ENCODE measurements at places on chromosomes 12 and 14.

- H3K4me1 ChIP-seq: no peaks in the 10 kb centered on the region
- H3K27me3 ChIP-seq: no peaks in the 10 kb centered on the region
- H3K27ac ChIP-seq: no peak overlapping the region
- no peaks in the 10 kb centered on the region for H3K36me3 ChIP-seq
- DNase-seq: no peak
These were observed 405.8 kb downstream of the ATP23 start for GRCh38 chr12:58347188-58347587.

- no peak overlapping the region for H3K4me3 ChIP-seq
- no peaks in the 10 kb centered on the region for H3K27me3 ChIP-seq
- H3K27ac ChIP-seq: no peak overlapping the region
These were observed 28.7 kb downstream of the NKX2-8 start for GRCh38 chr14:36553656-36554260.

DNA sequence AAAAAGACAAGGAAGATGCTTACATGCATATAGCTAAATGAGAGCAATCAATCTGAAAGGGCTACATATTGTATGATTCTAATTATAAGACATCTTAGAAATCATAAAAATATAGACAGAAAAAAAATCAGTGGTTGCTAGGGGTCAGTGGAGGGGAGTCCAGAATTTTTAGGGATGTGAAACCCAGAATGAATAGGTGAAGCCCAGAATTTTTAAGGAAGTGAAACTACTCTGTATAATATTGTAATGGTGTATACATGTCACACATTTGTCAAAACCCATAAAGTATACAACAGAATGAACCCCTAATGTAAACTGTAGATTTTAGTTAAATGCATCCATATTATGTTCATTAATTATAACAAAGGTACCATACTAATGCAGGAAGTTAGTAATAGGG lies 713.2 kb downstream of the FLRT2 start:
- no peaks in the 10 kb centered on the region for H3K4me1 ChIP-seq
- no peaks in the 10 kb centered on the region for H3K27me3 ChIP-seq
- no peak overlapping the region for H3K4me3 ChIP-seq
- no peaks in the 10 kb centered on the region for H3K36me3 ChIP-seq

DNA sequence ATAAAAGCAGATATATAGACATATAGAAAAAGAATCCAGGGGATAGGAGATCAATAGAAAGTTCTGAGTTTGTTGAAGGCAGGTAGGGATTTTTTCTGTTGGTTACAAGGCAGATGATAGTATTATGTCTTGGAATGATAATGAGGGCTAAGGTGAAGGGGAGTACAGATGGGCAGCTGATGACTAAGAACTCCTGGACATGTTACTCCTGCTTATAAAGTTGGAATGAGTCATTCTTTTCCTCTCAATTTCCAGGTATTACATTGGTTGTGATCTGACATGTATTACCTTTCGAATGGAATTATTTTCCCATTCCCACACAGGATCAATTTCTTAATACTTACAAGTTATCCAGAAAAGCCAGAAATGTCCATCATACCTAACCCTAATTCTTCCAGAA lies 545.2 kb upstream of the MGAT4C start:
- no peak overlapping the region for H3K4me3 ChIP-seq
- DNase-seq: no peak
- no peak overlapping the region for H3K27ac ChIP-seq
- H3K4me1 ChIP-seq: no peaks in the 10 kb centered on the region

GRCh38 chr12:12081836-12082497 lies 11.2 kb downstream of the BCL2L14 start:
- H3K27ac ChIP-seq: no peak overlapping the region
- no peaks in the 10 kb centered on the region for H3K4me1 ChIP-seq
- no peak for DNase-seq
- H3K27me3 ChIP-seq: no peaks in the 10 kb centered on the region
- no peaks in the 10 kb centered on the region for H3K36me3 ChIP-seq

DNA sequence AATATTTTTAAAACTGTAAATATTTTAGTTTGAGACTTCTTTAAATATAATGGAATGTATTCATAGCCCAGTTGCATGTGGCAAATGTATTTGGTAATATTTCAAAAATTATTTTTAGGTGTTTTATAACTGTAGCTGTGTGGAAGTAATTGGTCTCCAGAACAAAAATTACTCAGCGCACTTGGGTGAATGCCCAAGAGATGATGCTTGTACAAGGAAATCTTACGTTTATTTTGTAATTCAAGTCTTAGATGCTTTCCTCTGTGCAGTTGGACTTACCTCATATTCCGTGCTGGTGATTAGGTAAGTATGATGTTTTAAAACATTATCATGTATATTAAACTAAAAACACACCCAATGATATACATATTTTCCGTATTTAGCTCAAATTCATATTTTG lies 76.7 kb upstream of the SLCO1B1 start:
- H3K36me3 ChIP-seq: no peaks in the 10 kb centered on the region
- no peak for DNase-seq
- no peaks in the 10 kb centered on the region for H3K27me3 ChIP-seq
- no peaks in the 10 kb centered on the region for H3K4me1 ChIP-seq

- DNase-seq: no peak
- H3K36me3 ChIP-seq: no peaks in the 10 kb centered on the region
- H3K27me3 ChIP-seq: no peaks in the 10 kb centered on the region
- no peak overlapping the region for H3K4me3 ChIP-seq
- no peak overlapping the region for H3K27ac ChIP-seq
These were observed 487.8 kb downstream of the KCNH5 start for GRCh38 chr14:62557416-62557815.

GRCh38 chr12:66194122-66194521 lies 5.1 kb downstream of the IRAK3 start:
- H3K36me3 ChIP-seq: no peaks in the 10 kb centered on the region
- DNase-seq: no peak
- H3K4me1 ChIP-seq: no peaks in the 10 kb centered on the region
- peaks cover 10% of the 10 kb centered on the region for H3K27me3 ChIP-seq
- no peak overlapping the region for H3K27ac ChIP-seq

DNA sequence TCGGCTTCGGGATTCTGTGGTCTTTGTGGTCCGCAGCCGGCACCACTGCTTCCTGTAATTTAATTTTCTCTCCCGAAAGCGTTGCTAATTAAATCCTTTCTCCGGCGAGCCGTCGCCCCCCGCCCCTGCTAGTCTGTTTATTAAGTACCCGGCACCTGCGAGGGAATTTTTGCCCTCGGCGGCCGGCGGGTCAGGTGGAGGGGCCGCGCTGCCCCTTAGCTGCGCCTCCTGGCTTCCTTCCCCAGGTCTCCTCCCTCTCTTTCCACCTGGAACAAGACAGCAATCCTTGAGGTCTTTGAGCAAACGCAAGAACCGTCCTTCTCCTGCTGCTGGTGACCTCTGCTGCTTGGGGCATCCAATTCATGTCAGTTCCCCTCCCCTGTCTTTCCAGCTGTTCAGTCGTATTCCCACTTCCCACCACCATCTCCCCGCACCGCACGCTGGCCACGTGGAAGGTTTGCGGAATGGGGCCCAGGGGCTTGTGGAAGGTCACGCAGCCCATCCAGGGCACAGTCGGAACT lies 16.2 kb downstream of the ZDHHC22 start:
- no peaks in the 10 kb centered on the region for H3K36me3 ChIP-seq
- H3K4me3 ChIP-seq: no peak overlapping the region
- H3K27me3 ChIP-seq: peaks cover 19% of the 10 kb centered on the region
- no peak for DNase-seq
- peaks cover 39% of the 10 kb centered on the region for H3K4me1 ChIP-seq

- no peaks in the 10 kb centered on the region for H3K36me3 ChIP-seq
- peaks cover 11% of the 10 kb centered on the region for H3K4me1 ChIP-seq
- H3K27ac ChIP-seq: no peak overlapping the region
- no peaks in the 10 kb centered on the region for H3K27me3 ChIP-seq
These were observed 96.6 kb downstream of the SYT1 start for GRCh38 chr12:78961171-78961570.

DNA sequence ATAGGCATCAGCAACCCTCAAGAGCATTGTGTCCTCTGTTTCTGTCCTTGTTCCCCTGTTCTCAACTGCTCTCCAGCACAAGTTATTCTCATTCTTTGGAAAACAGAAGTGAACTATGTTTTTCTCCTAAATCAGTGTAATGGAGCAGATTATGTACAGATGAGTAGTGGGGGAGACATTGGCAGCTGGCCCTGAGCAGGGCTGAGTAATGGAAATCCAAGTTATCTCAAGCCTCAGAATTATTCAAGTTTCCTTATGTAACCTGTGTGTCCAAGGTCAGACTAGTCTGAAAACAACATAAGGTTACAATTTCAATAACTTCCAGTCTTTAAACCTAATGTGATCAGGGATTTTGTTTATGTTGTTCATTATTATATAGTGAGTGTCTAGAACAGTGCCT lies 116.1 kb upstream of the FUT8 start:
- H3K27me3 ChIP-seq: no peaks in the 10 kb centered on the region
- DNase-seq: no peak
- H3K4me3 ChIP-seq: no peak overlapping the region
- peaks cover 3% of the 10 kb centered on the region for H3K4me1 ChIP-seq
- H3K36me3 ChIP-seq: no peaks in the 10 kb centered on the region

GRCh38 chr14:61678975-61679374 lies 16.3 kb upstream of the HIF1A start:
- DNase-seq: no peak
- H3K27ac ChIP-seq: no peak overlapping the region
- H3K4me1 ChIP-seq: peaks cover 4% of the 10 kb centered on the region
- H3K27me3 ChIP-seq: no peaks in the 10 kb centered on the region
- H3K4me3 ChIP-seq: no peak overlapping the region

DNA sequence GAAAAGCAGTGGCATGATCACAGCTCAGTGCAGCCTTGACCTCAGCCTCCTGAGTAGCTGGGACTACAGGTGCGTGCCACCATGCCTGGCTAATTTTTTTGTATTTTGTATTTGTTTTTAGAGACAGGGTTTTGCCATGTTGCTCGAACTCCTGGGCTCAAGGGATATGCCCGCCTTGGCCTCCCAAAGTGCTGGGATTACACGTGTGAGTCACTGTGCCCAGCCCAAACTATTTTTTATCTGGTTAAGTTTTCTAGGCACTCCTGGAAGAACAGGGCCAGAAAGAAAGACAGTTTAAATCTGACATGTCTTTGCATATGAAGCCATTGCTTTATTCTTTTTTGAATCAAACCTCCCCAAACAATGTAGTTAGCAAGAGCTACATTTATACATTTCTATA lies 27.5 kb upstream of the PTGR2 start:
- no peak overlapping the region for H3K4me3 ChIP-seq
- H3K36me3 ChIP-seq: no peaks in the 10 kb centered on the region
- no peak overlapping the region for H3K27ac ChIP-seq
- H3K27me3 ChIP-seq: no peaks in the 10 kb centered on the region
- DNase-seq: no peak

DNA sequence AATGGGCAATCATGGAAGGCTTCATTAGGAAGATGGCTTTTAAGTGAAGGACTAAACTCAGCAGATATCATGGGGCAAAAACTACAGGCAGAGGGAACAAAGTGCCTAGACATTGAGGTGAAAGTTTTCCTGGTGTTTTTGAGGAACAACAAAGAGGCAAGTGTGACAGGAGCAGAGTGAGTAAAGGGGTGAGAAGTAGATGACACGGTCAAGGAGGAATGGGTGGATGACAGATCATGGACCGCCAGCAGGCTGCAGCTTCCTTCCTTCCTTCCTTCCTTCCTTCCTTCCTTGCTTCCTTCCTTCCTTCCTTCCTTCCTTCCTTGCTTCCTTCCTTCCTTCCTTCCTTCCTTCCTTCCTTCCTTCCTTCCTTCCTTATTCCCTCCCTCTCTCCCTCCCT lies 108.3 kb downstream of the TRHDE start:
- no peaks in the 10 kb centered on the region for H3K36me3 ChIP-seq
- no peak for DNase-seq
- H3K27me3 ChIP-seq: no peaks in the 10 kb centered on the region
- H3K27ac ChIP-seq: no peak overlapping the region

- H3K4me1 ChIP-seq: peaks cover 7% of the 10 kb centered on the region
- H3K4me3 ChIP-seq: no peak overlapping the region
- no peak overlapping the region for H3K27ac ChIP-seq
These were observed 96.1 kb downstream of the SCN8A start for GRCh38 chr12:51687177-51687576.

DNA sequence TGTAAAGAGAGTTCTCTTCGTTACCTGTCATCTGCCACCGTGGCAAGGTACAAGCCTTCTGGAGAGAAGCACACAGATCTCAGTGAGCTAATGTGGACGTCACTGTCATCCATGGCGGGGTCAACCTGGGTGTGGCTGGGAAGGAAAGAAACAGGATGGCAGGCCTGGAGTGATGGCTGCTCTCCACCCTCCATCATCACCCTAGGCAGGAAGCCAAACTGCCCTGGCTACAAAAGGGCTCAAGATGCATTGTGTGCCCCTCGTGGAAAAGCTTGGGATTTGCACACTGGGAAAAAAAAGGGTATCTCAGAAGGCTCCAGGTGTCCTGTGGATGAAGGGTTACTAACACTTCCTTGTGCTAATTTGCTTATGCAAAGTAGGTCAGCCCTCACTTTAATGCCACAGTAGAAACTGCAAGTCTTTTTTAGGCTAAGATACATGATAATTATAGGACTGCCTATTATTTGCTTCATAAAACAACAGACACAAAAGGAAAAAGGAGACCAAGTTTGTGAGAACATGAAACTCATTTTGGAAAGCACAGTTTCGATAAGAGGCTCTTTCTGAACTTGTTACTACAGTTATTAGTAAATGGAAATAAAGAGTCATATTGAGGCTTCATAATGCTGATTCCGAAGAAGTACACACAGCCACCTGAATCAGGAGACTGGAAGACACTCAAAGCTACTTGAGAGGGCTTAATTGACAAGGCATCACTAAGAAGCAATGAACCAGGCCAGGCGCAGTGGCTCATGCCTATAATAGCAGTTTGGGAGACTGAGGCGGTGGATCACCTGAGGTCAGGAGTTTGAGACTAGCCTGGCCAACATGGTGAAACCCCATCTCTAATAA lies 18.9 kb downstream of the RFC5 start:
- no peaks in the 10 kb centered on the region for H3K27me3 ChIP-seq
- no peak overlapping the region for H3K27ac ChIP-seq
- peaks cover 36% of the 10 kb centered on the region for H3K36me3 ChIP-seq
- no peak overlapping the region for H3K4me3 ChIP-seq

DNA sequence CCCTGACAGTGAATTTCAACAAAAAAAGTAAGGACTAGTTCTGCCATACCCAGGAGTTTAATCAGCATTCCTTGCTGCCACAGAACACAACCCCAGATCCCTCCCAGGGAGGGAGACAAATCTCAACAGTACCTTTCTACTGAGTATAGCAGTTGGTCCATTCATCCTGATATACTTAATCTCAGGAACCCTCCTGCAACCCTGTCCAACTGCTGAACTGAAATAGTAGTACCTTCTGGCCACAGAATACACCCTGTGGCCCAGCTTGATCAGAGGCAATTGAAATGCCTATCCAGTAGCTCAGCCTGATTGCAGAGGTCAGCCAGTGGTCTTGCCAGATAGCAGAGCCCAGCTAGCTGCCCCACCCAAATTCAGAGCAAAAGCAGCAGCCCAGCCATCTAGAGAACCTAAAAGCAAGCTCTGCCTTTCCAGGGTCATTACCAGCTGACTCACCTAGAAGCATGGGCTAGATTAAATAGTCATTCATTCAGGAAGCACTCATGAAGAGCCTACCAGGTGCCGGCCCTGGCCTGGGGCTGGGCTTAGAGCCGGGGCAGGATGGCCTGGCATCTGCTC lies 40.0 kb upstream of the RHOJ start:
- H3K4me1 ChIP-seq: no peaks in the 10 kb centered on the region
- H3K36me3 ChIP-seq: no peaks in the 10 kb centered on the region
- no peak overlapping the region for H3K4me3 ChIP-seq
